Activated T-helper 1 cell treated with Interleukin-2 at 50 U/mL for 16 hours (primary cell): ENCODE measurements at places on chromosomes 1 and 21.

DNA sequence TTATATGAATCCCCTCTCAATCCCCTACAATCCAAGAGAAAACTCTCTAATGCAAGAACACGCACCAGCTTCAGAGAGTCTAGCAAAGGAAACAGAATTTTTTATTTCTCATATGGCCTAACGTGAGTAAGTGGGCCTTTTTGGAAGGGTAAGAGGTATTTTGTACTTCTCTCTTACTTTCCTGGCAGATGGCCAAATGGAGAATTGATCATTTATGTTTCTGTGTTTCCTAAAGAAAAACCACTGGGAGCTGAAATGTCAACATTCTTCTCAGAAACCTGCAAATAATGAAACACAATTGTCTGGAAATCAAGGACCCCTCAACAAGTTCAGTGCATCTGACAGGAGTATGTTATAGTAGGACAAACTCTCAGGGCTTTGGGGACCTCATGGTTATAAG is 176.4 kb upstream of the C8B start:
- DNase-seq: no peak

GRCh38 chr1:184176058-184176457 is 124.5 kb downstream of the TSEN15 start:
- DNase-seq: no peak

DNA sequence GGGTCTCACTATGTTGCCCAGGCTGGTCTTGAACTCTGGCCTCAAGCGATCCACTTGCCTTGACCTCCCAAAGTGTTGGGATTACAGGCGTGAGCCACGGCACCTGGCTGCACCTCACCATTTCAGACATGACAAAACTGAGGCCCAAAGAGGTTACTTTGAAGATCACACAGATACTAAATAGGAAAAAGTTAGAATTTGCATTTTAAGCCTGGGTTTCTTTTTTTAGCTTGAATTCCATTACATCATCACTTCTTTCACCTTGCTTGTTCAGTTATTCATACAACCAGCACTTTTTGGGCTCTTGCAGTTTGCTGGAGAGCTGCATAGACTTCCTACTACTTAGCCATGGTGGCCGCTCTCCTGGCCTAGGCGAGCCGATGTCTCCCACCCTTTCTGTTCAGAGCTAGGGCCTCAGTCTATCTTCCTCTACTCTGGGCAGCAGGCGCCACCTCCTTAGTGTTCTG is 16.3 kb upstream of the CD2 start:
- DNase-seq: no peak

- DNase-seq: no peak
Measured at GRCh38 chr1:59232216-59232615, 64.7 kb upstream of the FGGY start.

DNA sequence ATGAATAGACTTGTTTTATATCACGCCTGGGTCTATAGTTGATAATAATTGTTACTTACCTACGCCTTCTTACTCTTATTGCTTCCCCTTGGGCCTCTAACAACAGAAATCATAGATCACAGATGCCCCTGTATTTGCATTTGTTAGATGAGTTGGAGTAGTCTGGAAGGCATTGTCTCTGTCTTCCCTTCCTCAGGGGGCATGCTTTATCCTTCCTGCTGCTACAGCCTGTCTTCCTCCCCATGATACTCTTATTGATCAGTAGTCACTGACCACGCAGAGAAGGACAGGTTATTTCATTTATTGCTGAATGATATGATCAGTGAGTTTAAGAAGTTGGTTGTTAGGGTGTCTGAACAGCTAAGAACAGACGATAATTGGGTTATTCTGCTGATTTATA is 98.4 kb downstream of the DNM3 start:
- no peak for DNase-seq
